ENCODE measurements at places on chromosomes 5 and 9. TPM values are rescaled to one million over a fixed set of nuclear protein-coding genes. Genes with fewer than 3 reads are reported as not detected.

- H3K27ac ChIP-seq = no peak overlapping the region
- DNase-seq = no peak
- no peak overlapping the region for H3K4me3 ChIP-seq
- H3K4me1 ChIP-seq = no peaks in the 10 kb centered on the region
Observed at GRCh38 chr5:148884339-148885020, 58.1 kb downstream of the ADRB2 start.

DNA sequence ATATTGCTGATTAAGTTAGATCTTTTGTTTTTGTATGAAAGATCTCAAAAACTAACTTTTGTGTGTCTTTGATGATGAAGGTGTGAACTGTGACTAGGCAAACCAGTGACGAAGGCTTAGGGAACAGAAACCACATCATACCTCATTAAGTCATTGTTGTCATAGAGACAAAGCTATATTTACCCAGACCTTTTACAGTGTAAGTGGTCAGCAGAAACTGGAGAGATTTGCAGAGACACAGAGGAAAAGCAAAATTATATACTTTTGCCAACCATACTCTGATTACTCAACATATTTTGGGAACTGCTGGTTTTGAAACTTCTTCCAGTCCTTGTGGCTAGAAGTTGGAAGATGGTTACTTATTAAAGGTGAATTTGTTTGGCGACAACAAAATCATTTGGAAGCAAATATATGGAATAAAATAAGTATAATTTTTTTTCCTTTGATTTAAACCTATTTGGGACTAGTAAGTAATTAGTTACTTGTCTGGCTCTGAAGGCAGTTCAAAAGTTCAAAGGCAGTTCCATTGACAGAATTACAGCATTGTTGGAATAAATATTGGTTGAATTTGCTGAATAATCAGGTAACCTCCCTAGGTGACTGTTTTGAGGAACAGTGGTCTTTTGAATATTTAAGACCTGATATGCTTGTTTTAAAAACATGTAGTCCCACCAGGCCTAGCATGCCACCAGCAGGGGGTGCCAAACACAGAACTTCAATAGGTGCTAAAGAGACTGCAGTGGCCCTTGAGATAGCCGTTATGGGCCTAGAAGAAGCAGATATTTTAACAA lies 103.8 kb downstream of the RPS23 start:
- H3K4me1 ChIP-seq = no peaks in the 10 kb centered on the region
- no peaks in the 10 kb centered on the region for H3K27me3 ChIP-seq
- H3K4me3 ChIP-seq = no peak overlapping the region
- no peak overlapping the region for H3K27ac ChIP-seq

- no peak overlapping the region for H3K27ac ChIP-seq
- no peak for DNase-seq
- no peaks in the 10 kb centered on the region for H3K27me3 ChIP-seq
- H3K4me1 ChIP-seq = no peaks in the 10 kb centered on the region
- H3K36me3 ChIP-seq = no peaks in the 10 kb centered on the region
Observed at GRCh38 chr5:148956477-148957385, 106.1 kb downstream of the SH3TC2 start.

GRCh38 chr5:127957183-127957582 lies 126.4 kb upstream of the SLC12A2 start:
- no peak for DNase-seq
- H3K4me3 ChIP-seq = no peak overlapping the region
- H3K27ac ChIP-seq = no peak overlapping the region
- H3K36me3 ChIP-seq = no peaks in the 10 kb centered on the region
- no peaks in the 10 kb centered on the region for H3K27me3 ChIP-seq

DNA sequence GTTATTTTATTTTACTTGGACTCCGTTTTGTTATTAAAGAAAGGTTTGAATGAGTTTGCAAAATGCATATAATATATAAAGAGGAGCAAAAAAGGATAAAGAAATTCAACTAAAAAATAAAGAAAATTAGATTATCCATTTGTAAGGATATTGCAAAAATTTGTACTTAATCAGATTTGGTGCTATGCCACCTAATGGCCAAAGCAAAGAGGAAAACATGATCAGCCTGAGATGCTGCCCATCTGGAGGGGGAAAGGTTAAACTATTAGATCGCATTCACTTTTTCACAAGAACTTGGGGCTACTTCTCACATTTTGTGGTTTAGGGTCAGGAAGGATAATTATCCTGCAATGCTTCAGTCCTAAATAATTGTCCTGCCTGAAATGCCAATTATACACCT lies 350.6 kb downstream of the MLLT3 start:
- H3K4me1 ChIP-seq = no peaks in the 10 kb centered on the region
- no peak overlapping the region for H3K27ac ChIP-seq
- no peak for DNase-seq
- no peaks in the 10 kb centered on the region for H3K36me3 ChIP-seq
- no peak overlapping the region for H3K4me3 ChIP-seq
- no peaks in the 10 kb centered on the region for H3K27me3 ChIP-seq

DNA sequence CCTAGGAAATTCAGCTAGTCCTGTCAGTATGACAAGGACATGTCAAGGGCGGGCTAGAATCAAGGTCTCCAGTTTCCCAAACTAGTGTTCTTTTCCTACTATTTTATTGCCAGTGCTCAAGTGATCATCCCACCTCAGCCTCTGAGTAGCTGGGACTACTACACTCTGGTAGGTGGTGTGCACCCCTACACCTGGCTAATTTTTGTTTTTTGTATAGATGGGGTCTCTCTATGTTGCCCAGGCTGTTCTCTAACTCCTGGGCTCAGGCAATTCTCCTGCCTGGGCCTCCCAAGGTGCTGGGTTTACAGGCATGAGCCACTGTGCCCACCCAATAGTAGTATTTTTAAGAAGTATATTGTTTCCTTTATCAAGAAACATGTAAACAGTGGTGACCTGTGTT lies 54.0 kb downstream of the C9orf85 start:
- no peaks in the 10 kb centered on the region for H3K4me1 ChIP-seq
- H3K36me3 ChIP-seq = no peaks in the 10 kb centered on the region
- no peak overlapping the region for H3K4me3 ChIP-seq
- no peaks in the 10 kb centered on the region for H3K27me3 ChIP-seq
- DNase-seq = no peak

DNA sequence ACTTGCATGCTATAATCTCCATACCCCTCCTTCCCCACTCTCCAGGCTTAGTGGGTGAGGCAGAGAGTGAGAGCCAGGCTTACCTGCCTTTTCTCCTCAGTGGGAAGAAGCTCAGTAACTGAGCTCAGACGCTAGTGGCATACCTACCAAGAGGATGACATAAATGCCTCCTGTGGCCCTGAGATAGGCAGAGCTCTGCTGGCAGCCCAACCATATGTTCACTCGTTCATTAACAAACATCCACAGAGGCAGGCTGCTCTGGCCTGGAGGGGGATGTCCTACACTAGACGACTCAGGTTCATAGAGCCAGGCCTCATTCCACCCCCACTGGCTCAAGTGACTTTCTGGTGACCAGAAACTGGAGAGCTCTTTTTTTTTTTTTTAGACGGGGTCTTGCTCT lies 81.3 kb downstream of the THBS4 start:
- H3K4me3 ChIP-seq = no peak overlapping the region
- H3K36me3 ChIP-seq = no peaks in the 10 kb centered on the region
- no peaks in the 10 kb centered on the region for H3K27me3 ChIP-seq
- no peak overlapping the region for H3K27ac ChIP-seq
- no peak for DNase-seq

GRCh38 chr5:91598216-91598615 lies 215.1 kb upstream of the ARRDC3 start:
- DNase-seq = no peak
- H3K36me3 ChIP-seq = no peaks in the 10 kb centered on the region
- H3K4me3 ChIP-seq = no peak overlapping the region

- H3K27me3 ChIP-seq = no peaks in the 10 kb centered on the region
- H3K4me3 ChIP-seq = no peak overlapping the region
- H3K4me1 ChIP-seq = no peaks in the 10 kb centered on the region
- no peak overlapping the region for H3K27ac ChIP-seq
Observed at GRCh38 chr5:55454282-55454681, 80.5 kb downstream of the PLPP1 start.

DNA sequence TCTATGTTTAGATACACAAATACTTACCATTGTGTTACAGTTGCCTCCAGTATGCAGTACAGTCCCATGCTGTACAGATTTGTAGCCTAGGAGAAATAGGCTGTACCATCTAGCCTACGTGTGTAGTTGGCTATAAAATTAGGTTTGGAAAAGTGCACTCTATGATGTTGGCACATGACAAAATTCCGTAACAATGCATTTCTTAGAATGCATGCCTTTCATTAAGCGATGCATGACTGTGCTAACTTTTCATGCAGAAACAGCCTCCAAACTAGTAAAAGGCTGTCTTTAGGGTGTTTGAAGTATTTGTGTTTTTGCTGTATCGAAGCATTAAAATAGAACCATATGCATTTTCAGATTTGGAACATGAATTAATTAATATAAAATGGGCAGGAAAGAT lies 157.9 kb downstream of the RMI1 start:
- H3K27ac ChIP-seq = no peak overlapping the region
- no peaks in the 10 kb centered on the region for H3K4me1 ChIP-seq
- H3K36me3 ChIP-seq = no peaks in the 10 kb centered on the region
- H3K27me3 ChIP-seq = peaks cover 20% of the 10 kb centered on the region
- no peak for DNase-seq
- no peak overlapping the region for H3K4me3 ChIP-seq

- H3K27me3 ChIP-seq = no peaks in the 10 kb centered on the region
- H3K27ac ChIP-seq = no peak overlapping the region
- H3K4me3 ChIP-seq = no peak overlapping the region
- no peaks in the 10 kb centered on the region for H3K36me3 ChIP-seq
Observed at GRCh38 chr5:91528831-91529230, 145.7 kb upstream of the ARRDC3 start.

GRCh38 chr9:112654282-112654681 lies 63.6 kb downstream of the INIP start:
- no peaks in the 10 kb centered on the region for H3K27me3 ChIP-seq
- H3K4me1 ChIP-seq = no peaks in the 10 kb centered on the region
- no peak for DNase-seq
- H3K4me3 ChIP-seq = no peak overlapping the region

DNA sequence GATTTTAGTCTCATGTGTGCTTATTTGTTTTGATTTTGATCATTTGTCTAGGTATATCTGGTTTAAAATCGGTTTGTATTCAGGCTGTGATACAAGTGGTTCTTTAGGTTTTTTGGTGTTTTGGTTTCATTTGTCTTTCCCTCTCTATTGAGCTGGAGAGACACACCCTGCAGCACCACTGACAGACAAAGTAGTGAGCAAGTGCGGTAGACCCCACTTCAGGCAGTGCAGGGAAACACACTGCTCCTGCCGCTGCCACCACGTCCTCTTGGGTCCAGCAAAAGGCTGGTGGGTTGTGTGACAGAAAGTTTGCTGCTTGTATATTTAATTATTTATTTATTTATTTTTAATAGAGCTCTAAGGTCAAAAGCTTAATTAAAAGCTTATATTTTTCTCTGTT lies 801.0 kb downstream of the NR2F1-AS1 start:
- no peaks in the 10 kb centered on the region for H3K27me3 ChIP-seq
- H3K4me1 ChIP-seq = no peaks in the 10 kb centered on the region
- H3K36me3 ChIP-seq = no peaks in the 10 kb centered on the region
- no peak for DNase-seq
- H3K27ac ChIP-seq = peak overlapping the region; percentile 49

DNA sequence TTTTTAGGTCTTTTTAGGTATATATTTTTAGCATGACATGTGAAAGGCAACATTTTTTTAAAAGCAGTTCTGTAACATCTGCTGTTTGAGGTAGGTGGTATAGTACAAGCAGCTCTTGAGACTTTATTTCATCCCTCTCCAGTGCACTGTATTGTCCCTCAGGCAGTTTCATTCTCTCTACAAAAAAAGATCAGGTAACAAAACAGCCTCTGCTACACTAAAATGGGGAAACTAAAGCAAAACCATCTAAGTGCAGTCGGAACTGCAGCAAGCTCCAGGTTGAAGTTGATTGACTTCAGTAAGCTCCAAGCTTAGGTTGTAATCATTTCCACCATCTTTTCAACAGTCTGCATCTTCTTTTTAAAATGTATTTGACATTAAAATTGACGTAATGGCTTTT lies 195.6 kb downstream of the DEPDC1B start:
- H3K27ac ChIP-seq = no peak overlapping the region
- H3K4me1 ChIP-seq = no peaks in the 10 kb centered on the region
- no peaks in the 10 kb centered on the region for H3K36me3 ChIP-seq
- H3K27me3 ChIP-seq = no peaks in the 10 kb centered on the region

DNA sequence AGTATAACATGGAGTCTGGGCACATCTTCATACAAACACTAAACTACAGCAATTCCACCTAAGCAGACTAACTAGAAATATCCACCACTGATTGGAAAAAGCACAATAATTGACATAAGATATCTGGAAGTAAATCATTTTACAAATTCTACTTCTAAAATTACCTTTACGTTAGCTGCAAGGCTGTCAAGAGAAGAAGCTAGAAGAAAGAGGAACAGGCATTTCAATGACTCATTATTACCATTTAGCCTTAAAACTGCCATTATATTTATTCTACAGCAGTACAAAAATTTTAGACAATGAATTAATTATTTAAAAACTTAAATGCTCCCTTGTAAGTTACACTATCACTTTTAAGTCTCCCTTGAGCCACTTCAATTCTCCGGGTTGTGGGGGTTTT lies 43.4 kb upstream of the PLPP6 start:
- no peaks in the 10 kb centered on the region for H3K4me1 ChIP-seq
- H3K36me3 ChIP-seq = no peaks in the 10 kb centered on the region
- no peak overlapping the region for H3K4me3 ChIP-seq

DNA sequence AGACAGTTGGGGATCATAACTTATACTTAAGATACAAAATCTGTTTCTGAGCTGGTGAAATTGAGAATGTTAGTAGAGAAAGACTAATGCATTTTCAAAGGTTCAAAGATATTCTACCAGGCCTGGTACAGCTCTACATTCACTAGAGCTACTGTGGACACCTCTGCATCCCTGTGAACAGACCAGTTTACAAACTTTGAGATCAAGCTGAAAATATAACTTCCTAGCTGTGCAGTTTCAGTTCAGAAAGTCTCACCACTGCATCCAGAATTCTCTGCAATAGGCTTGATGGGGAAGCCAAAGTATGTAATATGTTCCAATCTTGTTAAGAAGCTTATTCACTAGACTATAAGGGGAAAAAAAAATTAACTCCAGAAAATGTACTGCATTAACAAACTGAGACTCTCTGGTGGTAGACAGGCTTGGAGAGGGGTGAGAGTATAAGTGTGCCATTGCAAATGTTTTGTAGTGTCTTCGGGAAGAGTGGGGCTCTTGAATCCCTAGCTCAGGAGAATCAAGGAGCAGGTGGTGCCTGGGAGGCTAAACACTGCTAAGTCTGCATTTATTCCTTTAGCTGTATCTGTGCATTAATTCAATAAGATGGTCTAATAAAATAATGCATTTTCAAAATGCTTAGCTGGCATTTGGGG lies 671.9 kb downstream of the NR2F1-AS1 start:
- no peaks in the 10 kb centered on the region for H3K27me3 ChIP-seq
- H3K4me3 ChIP-seq = no peak overlapping the region
- H3K36me3 ChIP-seq = no peaks in the 10 kb centered on the region

EIF4E1B gene
- not detected for total RNA-seq

GCNT1 gene
- 0.28 TPM for total RNA-seq

TMC1 gene
- 0.36 TPM for total RNA-seq

PCDHB4 gene
- total RNA-seq = 0.26 TPM

EQTN gene
- total RNA-seq = not detected

TAF1L gene
- total RNA-seq = not detected

Measured in Panc1 (cell line).